M059J (cell line): ENCODE measurements at places on chromosomes 2 and 18. TPM values are rescaled to one million over a fixed set of nuclear protein-coding genes. Genes with fewer than 3 reads are reported as not detected.

- no peak for DNase-seq
These were observed 328.7 kb downstream of the ZNF804A start for GRCh38 chr2:184927040-184927439.

GRCh38 chr2:96882230-96882629 lies 12.3 kb upstream of the SEMA4C start:
- DNase-seq: no peak

GRCh38 chr2:12918835-12919445 lies 202.2 kb downstream of the TRIB2 start:
- peak; percentile 55 for DNase-seq

The CYS1 gene
- total RNA-seq: 0.10 and 0.79 TPM in 2 replicates

The SGPP2 gene
- 0.05 TPM in 1 of 2 replicates, not detected in the other for total RNA-seq

The ATOH8 gene
- total RNA-seq: 21.4 and 43.0 TPM in 2 replicates
